NCI-H1048 (cell line): ENCODE measurements at places on chromosomes 3 and 15.

- no peak for DNase-seq
Observed at GRCh38 chr3:129481766-129482332, 41.8 kb downstream of the IFT122 start.

GRCh38 chr3:72242326-72242725 is 457.4 kb upstream of the PROK2 start:
- DNase-seq: no peak

DNA sequence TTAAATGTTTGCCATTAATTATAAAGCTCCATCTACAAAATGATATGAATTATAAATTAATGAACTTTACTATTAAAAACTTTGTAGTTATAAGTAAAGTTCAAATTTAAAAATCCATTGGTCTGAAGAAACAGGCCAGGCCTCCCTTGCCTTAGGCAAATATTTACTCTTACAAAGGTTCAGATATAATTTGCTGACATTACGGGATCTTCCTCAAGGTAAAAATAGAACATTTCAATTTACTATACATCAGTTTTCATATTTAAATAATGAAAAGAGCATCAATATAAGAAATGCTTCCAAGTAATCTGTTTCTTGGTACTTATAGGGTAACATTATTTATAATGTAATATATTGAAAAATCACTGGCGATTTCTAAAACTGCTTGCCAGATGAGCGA is 3.7 kb downstream of the CMTM6 start:
- no peak for DNase-seq

DNA sequence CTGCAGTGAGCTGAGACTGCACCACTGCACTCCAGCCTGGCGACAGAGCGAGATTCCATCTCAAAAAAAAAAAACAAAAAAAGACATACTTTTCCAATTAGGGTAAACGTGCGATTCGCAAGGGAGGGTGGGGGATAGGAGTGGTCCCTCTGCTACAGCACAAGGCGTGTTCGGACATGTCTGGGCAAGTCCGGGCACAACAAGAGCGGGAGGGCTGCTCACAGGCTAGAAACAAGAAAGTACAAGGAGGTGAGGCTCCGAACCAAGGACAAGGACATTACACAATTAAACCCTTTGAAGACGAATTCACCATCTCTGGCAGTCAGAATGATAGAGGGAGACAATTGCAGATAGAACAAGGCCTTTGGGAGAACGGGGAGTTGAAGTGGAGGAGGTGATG is 32.2 kb upstream of the BCL2A1 start:
- DNase-seq: no peak

- DNase-seq: no peak
Observed at GRCh38 chr15:41417418-41418195, 712 bp downstream of the RTF1 start.

- no peak for DNase-seq
Observed at GRCh38 chr3:197303452-197303851, 5.0 kb upstream of the DLG1 start.

DNA sequence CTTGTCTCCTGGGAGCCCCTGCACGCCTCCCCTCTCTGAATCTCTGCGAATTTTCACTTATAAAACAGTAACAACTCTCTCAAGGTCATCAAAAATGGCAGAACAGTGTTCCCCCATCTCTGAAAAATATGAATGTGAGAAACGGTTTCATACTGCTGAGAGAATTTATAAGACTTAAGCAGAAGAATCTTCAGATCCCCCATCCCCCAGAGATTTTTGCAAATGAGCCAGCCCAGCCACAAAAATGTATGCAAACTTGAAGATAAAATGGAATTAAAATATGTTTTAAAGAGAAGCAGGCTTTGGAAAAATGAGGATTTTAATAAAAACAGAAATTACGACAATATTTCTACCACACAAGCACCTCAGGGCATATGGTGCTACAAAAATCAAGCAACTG is 173.0 kb downstream of the STT3B start:
- no peak for DNase-seq

GRCh38 chr15:71088683-71089082 is 26.6 kb upstream of the THSD4 start:
- no peak for DNase-seq

DNA sequence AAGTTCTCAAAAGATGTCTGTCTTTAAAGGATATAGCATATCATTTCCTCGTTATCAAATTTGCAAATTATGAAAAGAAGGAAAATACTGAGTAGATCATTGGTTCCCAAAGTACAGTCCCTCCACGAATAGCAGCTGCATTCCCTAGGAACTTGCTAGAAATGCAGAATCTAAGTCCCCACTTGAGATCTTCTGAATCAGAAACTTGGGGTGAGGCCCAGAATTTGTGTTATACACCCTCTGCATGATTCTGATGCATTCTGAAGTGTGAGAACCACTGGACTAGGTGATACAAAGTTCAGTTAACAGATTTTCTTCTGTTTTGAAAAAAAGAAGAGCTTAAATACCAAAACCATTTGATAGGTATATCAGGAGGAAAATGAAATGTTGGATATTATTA is 77.1 kb downstream of the SLC25A26 start:
- DNase-seq: no peak

DNA sequence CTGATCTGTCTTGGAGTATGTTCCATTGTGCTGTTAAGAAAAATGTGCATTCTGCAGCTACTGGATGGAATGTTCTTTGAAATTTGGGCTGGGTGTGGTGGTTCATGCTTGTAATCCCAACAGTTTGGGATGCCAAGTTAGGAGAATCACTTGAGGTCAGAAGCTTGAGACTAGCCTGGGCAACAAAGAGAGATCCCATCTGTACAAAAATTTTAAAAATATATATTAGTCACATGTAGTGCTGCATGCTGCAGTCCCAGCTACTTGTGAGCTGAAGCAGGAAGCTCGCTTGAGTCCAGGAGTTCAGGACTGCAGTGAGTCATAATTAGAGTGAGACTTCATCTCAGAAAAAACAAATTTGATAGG is 62.8 kb upstream of the PLSCR4 start:
- no peak for DNase-seq

DNA sequence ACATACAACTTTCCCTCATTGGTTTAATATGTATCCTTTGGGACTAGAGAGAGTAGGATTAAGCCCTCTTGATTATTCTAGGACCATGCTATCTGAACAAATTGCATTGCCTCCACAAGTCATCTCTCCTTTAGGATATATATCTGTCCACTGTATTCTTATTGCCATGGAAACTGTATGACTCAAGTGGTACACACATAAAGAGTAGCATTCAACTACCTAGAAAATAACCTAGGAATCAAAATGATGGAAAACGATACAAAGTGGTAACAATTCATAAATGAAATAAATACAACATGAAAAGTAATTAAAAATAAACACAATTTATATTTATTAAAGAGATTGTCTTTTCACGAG is 212.1 kb upstream of the P2RY1 start:
- DNase-seq: no peak

GRCh38 chr15:38171973-38172372 is 80.7 kb upstream of the SPRED1 start:
- no peak for DNase-seq

- DNase-seq: no peak
Observed at GRCh38 chr3:52470920-52471319, 15.5 kb downstream of the NISCH start.

GRCh38 chr15:29039466-29040369 is 153.9 kb downstream of the APBA2 start:
- DNase-seq: no peak

GRCh38 chr3:51954105-51954504 is 1.1 kb upstream of the GPR62 start:
- DNase-seq: no peak

DNA sequence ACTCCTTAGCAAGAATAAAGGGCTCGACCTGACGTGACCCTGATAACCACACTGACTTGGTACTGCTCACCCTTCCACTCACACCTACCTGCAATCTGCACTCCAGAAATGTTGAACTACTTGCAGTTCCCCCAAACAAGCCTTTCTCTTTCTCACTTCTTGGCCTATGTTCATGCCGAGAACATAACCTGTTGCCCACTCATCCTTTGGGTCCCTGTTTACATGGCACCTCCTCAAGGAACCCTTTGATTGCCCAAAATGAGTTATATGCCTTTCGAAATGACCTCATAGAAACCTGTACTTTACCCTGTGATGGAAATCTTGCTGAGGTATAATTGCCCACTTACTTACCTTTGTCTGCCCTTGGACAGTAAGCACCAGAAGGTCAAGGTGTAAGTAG is 96.2 kb downstream of the TMCO5A start:
- no peak for DNase-seq

DNA sequence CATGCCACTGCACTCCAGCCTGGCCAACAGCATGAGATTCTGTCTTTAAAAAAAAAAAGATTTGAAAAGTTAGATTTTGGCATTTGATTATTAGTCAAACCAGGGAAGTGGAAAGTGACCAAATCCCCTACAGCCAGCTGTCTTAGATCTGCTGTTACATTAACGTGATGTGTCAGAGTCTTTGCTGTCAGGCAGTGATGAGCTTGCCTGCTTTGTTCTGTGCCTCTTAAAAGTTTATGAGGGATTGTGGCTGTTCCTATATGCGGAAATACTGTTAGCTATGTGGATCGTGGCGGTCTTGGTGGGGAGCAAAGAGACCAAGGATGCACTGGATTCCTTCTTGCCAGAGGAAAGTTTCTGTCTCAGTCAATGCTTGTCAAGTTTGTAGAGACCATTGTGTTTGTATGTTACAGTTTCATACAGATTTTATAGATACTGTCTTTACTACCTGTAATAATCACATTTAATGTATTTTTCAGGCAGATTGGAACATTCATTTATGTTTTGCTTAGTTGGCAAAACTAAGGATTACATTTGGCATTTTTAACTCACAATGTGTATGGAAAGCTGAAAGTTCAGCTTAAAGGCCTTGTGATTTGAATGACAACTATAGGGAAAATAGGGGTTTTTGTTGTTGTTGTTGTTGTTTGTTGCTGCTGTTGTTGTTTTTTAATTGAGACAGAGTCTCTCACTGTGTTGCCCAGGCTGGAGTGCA is 137.4 kb downstream of the VPS8 start:
- no peak for DNase-seq

DNA sequence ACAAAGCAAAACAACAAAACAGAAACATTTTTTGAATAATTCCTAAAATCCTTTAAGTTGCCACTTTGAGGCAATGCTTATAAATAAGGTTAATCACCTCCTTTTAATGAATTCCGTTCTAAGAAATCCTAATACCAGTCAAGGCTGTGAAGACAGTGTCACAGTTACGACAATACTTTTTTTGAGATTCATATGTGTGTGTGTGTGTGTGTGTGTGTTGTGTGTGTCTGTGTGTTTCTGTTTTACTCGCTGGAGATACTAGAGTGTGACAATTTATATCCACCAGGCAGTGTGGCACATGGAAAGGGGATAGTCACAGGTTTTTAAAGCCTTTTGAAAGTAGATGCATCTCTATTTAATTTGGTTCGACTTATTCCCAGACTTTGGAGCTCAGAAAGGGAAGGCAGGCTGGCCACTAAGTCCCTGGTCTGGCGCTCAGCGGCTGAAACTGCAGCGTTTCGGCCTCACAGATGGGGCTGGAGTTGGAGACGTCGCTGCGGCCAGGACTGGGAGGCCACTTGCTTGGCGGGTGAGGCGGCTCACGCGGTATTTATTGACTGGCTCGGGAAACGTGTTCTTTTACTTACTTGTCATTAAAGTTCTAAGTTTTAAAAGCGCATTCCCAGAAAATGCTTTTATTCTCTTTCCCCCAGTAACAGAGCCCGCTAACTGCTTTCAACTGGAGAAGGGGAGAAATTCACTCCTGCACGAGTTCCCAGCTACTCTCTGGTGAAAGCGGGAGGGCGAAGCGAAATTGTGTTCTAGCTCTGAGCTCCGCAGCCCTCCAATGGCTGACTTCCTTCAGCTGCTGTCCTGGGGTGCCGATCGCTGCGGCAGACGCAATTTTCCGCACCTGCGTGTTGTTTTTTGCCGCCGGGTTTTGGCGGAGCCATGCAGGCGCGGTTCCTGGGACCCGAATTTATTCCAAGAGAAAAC is 13.7 kb downstream of the ZIC1 start:
- DNase-seq: no peak

GRCh38 chr15:85804481-85805170 is 9.9 kb upstream of the KLHL25 start:
- no peak for DNase-seq

DNA sequence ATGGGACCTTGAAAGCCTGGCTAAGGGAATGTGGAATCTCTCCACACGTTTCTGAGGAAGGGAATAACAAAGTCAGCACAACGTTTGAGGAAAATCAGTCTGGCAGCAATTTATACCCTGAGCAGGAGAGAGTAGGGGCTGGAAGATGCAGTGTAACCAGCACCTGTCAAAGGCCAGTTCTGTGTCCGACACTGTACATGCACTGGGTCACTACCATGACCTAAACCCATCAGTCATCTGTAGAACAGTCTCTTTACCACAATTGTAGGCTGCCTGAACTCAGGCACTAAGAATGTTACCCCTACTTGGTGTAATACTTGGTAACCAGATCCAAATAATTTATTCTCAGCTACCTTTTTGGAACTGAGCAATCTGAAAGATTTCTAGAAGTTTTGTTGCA is 113.4 kb downstream of the FEZF2 start:
- DNase-seq: no peak

DNA sequence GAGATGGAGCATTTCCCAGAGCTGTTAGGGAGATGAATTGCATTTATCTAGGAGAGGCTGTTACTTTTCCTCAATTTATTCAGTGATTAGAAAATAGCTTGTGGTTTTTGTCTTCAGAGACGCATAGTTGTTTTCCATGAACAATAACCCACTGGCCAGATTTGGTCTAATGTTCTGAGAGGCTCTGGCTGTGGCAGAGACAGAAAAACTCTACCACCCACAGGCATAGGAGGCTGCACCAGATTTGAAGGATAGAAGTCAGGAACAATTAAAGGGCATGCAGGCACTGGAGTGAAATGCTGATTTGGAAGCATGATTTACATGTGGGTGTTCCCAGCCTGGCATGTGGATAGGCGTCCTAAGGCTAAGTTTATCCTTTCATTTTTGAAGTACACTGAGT is 143.5 kb downstream of the NFKBIZ start:
- no peak for DNase-seq

GRCh38 chr3:72338082-72338941 is 509.9 kb downstream of the SHQ1 start:
- no peak for DNase-seq

DNA sequence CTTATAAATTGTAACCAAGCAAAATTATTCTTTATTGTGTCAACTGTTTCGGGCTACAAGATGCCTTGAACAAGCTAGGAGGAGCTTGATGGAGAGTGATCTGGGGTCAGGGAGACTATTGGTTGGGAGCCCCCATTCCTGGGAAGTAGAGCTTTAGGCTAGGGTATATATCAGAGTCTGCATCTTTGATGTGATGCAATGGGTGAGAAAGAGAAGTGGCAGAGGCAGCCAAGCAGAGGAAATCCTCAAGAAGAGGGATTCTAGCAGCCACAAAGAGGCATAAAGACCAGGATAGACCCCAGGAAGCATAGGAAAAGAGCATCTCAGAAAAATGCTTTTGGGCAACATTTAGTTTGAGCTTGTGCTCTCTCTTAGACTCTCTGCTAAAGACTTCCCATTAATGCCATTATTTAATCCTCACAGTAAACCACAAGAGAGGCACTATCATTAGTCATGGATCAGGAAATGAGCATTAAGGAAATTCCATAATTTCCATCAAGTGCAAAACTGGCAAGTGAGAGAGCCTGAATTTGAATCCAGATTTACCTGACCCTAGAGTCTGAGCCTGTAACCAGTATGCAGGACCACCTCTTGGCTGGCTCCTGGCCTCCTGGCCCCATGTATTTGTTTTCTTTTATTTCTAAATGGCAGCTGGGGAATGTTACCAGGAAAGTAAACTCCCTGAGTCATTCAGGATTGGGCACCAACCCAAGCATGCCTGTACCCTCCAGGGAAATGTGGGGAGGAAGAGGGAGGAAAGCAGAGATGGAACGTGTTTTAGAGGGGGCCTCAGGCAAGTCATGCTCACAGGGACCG is 118.7 kb downstream of the RPL22L1 start:
- DNase-seq: no peak

- DNase-seq: no peak
Observed at GRCh38 chr3:25419251-25419650, 8.8 kb upstream of the RARB start.
